ENCODE measurements at places on chromosomes 12 and 14.

DNA sequence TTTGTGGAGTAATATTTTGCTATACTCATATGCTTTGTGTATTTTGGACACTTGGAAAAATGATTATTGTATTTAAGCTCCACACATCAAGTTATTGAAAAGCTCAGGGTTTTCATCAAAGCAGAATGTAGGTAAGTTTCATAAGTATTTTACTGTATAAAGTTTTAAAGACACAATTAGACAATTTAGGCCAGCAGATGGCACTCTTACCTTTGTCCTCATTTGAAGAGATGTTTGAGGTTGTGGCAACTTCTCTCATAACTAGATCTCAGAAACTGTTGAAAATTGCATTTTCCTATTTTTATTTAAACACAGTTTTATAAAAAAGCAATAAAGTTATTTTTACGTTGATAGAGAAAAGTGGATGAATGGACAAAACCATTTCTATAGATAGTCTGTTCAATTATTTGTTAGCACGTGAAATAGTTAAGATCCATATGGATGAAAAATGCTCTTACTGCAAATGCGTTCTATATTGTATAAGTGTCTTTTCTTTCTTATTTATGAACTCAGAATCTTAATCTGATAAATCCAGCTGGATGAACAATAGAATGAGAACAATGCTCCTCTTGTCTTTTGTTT, 300.0 kb downstream of the AEBP2 start:
- DNase-seq = no peak

GRCh38 chr14:45811155-45811554, 558.2 kb upstream of the MIS18BP1 start:
- DNase-seq = no peak

- DNase-seq = peak; percentile 13
Observed at GRCh38 chr14:34981743-34982420, 910 bp upstream of the SRP54 start.

- no peak for DNase-seq
Observed at GRCh38 chr12:97321621-97322020, 141.0 kb upstream of the RMST start.

- DNase-seq = no peak
Observed at GRCh38 chr14:98548071-98548686, 723.8 kb downstream of the BCL11B start.

DNA sequence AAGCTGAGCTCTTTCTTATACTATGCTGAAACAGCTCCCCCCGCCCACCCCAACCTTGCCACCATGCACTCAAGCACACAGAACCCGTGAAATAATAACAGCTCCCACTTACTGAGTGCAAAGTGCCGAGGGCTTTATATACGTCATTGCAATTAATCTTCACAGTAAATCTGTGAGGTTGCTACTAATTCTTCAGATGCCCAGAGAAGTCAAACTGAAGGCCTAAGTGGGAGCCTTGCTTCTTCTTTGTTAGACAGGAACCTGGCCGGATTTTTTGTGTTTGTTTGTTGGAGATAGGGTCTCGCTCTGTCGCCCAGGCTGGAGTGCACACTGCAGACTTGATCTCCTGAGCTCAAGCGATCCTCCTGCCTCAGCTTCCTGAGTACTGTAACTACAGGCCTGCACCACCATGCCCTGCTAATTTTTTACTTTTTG, 34.0 kb downstream of the VCPKMT start:
- no peak for DNase-seq

DNA sequence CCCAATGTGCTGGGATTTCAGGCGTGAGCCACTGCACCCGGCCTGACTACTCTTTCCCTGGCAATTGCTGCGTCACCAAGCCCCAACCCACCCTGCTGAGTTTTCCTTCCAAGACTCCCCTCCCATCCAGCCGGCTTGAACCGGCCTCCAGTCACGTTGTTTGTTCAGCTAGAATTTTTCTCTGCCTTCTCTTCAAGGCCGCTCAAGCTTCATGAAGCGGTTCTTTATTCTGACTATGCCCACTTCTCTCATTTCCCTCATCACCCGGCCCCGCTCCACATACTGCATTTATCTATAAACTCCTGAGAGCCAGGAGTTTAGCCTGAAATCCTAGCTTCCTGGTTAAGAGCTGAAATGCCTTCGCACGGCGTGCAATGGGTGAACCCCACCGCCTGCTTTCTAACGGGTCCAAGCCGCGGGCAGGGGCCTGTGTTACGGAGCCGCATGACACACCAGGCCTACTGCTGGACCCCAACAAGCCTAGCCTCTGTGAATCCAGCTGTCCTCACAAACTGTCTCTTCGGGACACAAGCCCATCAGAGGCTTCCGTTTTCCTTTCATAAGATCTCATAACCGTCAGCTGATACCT, 999 bp upstream of the DCAF4 start:
- DNase-seq = no peak

DNA sequence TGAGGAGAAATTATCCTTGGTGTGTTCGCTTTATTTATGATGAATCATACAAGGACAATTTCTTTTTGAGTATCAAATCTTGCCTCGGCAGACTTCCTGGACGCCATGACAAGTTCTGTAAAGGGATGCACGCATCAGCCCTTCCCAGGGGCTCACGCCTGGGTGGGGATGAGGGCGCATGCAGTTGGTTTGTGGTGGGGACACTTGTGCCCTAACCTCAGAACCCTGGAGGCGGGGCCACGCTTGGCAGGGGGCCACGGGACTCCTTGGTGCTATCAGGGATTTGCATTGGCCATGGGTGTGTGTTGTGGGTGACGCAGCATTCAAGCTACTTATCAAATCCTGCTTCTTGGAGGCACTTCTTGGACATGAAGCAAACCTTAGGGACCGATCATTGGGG, 143.8 kb upstream of the RTL1 start:
- DNase-seq = peak; percentile 63

DNA sequence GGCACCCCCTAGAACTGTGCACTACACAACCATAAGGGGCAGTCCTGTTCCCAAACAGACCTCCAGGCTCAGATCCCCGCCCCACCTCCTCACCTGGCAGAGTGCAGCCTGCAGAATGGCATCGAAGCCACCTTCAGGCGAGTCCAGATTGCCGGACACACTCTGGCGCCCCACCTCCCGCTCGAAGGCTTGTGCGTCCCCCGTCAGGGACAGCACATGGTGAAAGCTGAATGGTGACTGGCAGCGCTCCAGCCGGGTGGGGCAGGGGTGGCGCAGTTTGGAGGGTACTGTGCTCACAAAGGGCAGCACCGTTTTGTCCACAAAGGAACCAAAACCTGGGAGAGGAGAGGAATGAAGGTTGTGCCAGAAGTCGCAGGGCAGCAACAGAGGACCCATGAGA, 10.6 kb downstream of the ITGB7 start:
- no peak for DNase-seq

DNA sequence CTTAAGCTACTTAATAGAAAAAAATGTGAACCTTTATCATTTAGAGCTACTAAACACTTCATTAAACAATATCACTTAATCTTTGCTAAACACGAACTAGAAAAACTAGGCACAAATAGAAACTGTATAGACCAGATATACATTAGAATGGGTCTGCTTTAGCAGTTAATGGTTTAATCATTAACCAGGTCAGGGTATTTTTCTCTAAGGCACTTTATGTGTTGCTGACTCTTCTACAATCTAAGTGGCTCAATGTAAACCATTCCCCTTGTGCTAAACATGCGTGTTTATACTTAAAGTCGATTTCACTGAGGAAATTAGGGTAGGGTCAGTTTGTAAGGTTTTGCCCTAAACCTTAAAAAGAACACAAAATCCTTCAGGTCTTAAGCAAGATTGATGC, 29.7 kb downstream of the TMCC3 start:
- no peak for DNase-seq

DNA sequence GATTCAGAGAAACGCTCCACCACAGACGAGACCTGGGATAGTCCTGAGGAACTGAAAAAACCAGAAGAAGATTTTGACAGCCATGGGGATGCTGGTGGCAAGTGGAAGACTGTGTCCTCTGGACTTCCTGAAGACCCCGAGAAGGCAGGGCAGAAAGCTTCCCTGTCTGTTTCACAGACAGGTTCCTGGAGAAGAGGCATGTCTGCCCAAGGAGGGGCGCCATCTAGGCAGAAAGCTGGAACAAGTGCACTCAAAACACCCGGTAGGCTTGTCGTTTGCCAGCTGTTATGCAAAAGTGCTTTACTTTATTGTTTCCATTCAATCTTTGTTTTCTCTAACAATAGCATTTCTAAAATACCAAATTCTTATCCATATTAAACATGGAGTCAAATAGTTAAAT, 287.3 kb downstream of the NAV3 start:
- no peak for DNase-seq

DNA sequence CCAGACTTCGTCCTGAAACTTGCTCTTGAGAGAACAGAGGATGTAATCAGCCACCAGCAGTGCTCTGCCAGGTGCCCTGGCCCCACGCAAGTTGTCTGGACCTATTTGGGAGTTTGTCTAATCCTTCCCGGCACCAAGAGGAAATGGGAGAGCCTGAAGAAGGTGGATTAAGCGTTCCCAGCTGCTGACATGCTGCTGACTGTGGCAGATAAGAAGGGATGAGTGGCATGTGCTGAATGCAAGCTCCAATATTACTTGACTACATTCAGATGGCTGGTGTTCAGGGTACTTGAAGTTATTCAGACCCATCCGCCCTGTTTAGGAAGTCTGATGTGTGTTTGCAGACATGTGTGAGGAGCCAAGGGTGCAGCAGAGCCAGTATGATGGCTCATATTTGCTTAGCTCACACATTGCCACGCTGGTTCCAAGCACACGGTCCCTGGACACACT, 440.6 kb upstream of the CCDC196 start:
- no peak for DNase-seq

- DNase-seq = no peak
Observed at GRCh38 chr12:5403411-5403810, 28.5 kb upstream of the NTF3 start.

- DNase-seq = no peak
Observed at GRCh38 chr12:2101771-2102170, 49.0 kb downstream of the CACNA1C start.

- no peak for DNase-seq
Observed at GRCh38 chr14:20614038-20614840, 23.1 kb upstream of the RNASE12 start.

DNA sequence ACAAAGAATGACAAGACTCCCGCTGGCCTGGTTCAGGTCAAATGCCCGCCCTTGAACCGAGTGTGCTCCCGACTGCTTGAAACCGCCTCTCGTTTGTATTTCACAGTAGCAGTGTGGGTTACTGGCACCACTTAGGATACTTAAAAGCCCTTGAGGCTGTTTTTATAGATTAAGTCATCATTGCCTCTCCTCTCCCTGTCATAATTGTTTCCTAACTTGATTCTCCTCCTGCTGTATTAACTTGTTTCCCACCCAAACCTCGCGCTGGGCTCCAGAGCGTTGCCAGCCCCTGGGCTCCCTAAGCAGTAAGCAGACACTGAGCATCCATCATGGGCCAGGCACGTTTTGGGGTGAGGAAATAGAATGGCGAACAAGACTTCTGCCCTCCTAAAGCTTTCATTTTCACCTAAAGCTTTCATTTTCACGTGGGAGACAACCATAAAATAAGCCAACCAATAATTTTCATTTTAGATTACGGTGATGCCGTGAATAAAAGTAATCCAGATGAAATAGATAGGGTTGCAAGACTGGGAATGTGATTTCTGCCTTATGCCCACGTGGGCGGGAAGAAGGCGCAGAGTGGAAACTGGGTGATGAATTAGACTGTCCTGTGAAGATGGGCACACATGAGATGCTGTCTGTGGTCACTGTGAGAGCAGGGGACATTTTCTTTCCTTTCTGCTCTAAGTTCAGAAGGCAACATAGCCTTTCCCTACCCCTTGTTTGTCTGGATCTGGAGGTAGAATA, 97.5 kb downstream of the PPP2R5C start:
- DNase-seq = no peak

- no peak for DNase-seq
Observed at GRCh38 chr14:73997108-73997943, 21.8 kb downstream of the ENTPD5 start.

DNA sequence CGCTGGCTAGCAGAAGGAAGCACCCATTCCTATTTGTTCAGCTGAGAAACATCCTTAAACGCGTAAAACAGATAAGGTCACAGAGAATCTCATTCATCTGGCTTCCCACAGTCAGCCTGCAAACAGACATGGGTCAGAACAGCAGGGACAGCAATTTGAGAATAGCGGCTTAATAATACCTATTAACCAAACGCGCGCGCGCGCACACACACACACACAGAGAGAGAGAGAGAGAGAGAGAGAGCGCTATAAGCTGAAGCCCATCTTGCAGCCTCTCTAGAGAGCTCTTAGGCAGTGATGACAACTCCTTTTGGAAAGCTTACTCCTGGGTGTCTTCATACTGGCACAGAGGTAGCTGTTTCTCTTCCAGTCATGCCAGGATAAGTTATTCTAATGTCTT, 26.4 kb downstream of the TMEM132D start:
- DNase-seq = no peak

- no peak for DNase-seq
Observed at GRCh38 chr12:21129906-21130305, 1.1 kb upstream of the SLCO1B1 start.

GRCh38 chr14:99831903-99832685, 38.9 kb downstream of the EML1 start:
- no peak for DNase-seq

DNA sequence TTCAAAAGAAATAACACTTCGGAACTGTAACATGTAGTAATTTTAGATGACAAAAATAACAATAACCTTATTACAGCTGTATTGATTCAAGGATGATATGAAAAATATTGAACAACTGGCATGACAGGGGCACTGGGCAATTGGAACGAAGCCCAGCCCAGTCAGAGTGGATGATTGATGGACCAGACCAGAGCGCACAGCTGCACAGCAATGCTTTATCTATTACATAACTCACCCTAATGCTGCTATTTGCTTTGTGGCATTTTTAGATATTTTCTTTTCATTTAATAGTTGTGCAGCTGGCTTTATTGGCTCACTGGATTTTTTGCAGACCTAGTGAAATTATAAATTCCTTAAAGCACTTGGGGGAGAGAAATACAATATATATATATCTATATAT, 26.9 kb upstream of the FERMT2 start:
- no peak for DNase-seq

GRCh38 chr14:33307691-33308251, 369.1 kb downstream of the NPAS3 start:
- DNase-seq = no peak

- DNase-seq = no peak
Observed at GRCh38 chr14:95611293-95611880, 74.8 kb upstream of the TCL1B start.

DNA sequence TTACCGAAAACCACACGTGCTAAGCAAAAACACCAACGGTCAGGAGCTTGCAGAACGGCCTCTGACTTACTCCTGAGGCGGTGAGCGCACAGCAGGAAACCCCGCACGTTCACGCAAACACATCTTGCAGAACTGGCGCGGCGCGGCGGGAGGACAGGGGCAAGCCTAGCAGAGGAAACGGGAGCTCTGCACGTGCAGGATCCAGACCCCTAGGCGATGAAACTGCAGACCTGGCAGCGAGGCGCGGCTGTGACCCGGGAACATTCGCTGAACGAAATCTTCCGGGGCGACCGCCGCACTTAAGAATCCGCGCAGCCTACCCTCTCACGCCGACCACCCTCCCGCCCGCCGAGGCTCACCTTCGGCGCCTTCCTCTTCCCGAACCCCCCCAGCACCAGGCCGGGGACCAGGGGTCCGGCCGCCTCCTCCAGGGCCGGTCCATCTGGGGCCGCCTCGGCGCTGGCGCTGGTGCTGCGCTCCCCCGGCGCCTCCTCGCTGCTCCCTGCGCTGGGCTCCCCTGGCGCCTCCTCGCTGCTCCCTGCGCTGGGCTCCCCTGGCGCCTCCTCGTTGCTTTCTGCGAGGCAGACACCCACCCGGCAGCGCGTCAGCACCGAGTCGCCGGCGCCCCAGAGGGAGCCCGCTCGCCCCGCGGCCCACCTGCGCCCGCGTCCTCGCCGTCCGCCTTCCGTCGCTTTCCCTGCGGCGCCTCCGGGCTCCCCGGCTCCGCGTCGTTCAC, 615 bp downstream of the DDX51 start:
- peak; percentile 83 for DNase-seq

- no peak for DNase-seq
Observed at GRCh38 chr12:90030726-90031125, 322.1 kb upstream of the ATP2B1 start.

Measured in posterior cingulate gyrus (tissue), 11 donors.